GM23338 (cell line): ENCODE measurements at places on chromosomes 5 and 9. TPM values are rescaled to one million over a fixed set of nuclear protein-coding genes. Genes with fewer than 3 reads are reported as not detected.

DNA sequence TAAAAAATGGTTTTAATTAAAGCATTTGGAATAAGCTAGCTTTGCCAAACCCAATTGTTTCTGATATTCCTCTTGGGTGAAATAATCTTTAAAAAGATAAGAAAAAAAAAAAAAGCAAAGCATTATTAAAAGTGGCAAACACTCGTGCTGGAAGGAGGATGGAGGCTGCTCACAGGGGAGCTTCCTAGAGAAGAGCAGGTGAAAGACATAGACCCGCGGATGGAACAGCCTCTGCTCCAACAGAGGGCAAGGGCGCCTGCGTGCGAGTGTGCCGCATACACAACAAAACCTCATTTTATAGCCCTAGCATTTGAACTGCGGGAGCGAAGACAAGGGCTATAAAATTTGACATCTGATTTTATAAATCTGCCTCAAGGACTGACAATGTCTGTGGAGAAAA, 33.4 kb upstream of the SLC25A51 start:
- H3K36me3 ChIP-seq, result no peaks in the 10 kb centered on the region
- no peak overlapping the region for H3K27ac ChIP-seq
- H3K4me1 ChIP-seq, result no peaks in the 10 kb centered on the region
- DNase-seq, result no peak
- H3K4me3 ChIP-seq, result no peak overlapping the region

- H3K27me3 ChIP-seq, result no peaks in the 10 kb centered on the region
- no peak overlapping the region for H3K27ac ChIP-seq
- no peaks in the 10 kb centered on the region for H3K4me1 ChIP-seq
- no peaks in the 10 kb centered on the region for H3K36me3 ChIP-seq
- H3K4me3 ChIP-seq, result no peak overlapping the region
These were observed 18.3 kb upstream of the IL9 start for GRCh38 chr5:135913713-135914626.

- H3K4me1 ChIP-seq, result 0 out of 2 replicates have a peak, but pooled peaks cover 3% of the 10 kb centered on the region
- H3K27ac ChIP-seq, result no peak overlapping the region
- H3K36me3 ChIP-seq, result no peaks in the 10 kb centered on the region
- no peak overlapping the region for H3K4me3 ChIP-seq
- H3K27me3 ChIP-seq, result no peaks in the 10 kb centered on the region
These were observed 23.5 kb downstream of the KLF9 start for GRCh38 chr9:70390933-70391341.

DNA sequence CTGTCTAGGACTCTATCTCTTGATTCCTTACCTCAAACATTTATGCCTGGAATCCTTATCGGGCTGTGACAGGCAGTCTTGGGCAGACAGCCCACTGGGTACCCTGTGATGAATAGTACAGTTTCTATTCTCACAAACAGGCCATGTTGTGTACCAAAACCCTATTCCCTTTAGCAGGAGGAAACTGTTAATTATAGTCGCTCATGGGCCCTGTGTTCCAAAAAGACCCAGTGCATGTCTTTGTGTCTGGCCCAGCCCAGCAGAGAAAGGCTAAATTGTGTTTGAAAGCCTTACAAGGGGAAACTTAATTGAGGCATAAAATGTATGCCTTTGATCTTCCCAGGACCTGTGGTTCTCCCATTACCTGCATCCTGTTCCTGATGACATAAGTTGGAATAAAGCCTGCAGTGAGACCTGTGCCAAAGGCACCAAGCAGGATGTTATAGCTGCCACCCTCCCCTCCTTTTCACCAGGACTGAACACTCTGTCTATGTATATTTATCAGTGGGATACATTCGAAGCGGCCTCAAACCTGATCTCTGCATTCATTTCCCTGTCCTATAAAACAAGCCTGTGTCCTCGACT, 43.3 kb downstream of the TLR4 start:
- no peaks in the 10 kb centered on the region for H3K36me3 ChIP-seq
- peaks cover 27% of the 10 kb centered on the region for H3K27me3 ChIP-seq
- H3K27ac ChIP-seq, result no peak overlapping the region
- H3K4me1 ChIP-seq, result no peaks in the 10 kb centered on the region; the same call in 1 of the 2 replicates
- no peak overlapping the region for H3K4me3 ChIP-seq

GRCh38 chr5:95526871-95527270, 27.9 kb downstream of the SKIC3 start:
- DNase-seq, result no peak
- no peaks in the 10 kb centered on the region for H3K27me3 ChIP-seq
- peaks cover 12% of the 10 kb centered on the region for H3K4me1 ChIP-seq
- H3K36me3 ChIP-seq, result peaks cover 5% of the 10 kb centered on the region; the same call in 1 of the 2 replicates
- no peak overlapping the region for H3K27ac ChIP-seq

SHC3 gene
- total RNA-seq, result 2.5 and 2.9 TPM in 2 replicates

CARD9 gene
- total RNA-seq, result 0.49 and 1.1 TPM in 2 replicates

TMEM38B gene
- total RNA-seq, result 14.7 and 18.1 TPM in 2 replicates
